ENCODE measurements at places on chromosomes 12 and 14.

GRCh38 chr12:81255456-81255855 lies 177.6 kb downstream of the ACSS3 start:
- DNase-seq, result no peak

DNA sequence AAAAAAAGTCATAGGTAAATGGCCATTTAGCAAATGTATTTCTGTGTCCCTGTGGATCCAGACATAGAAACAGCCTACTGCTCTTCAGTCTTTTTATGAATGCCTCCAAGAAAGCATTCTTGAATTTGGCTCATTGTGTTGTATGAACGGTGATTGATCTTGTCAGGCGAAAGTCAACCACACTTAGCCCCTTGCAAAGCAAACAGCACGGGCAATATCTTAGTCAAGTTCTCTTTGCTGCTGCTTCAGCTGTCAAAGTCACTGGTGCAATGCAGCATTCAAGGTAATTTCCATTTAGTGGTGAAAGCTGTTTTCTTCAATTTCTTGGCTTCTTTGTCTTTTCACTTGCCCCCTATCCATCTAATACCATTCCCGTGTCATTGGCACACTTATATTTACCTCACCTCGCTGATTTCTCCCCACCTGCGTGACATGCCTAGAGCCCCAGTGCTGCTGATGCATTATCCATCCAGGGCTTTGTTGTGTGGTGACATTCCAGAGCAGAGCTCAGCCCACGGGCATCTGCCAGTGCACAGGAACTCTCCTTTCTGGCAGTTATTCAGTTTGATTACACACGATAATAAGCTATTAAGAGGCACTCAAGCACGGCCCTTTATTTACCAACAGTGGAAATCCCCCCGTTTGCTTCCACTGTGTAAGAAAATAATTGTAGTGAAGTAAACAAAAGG lies 362.3 kb upstream of the NOVA1 start:
- no peak for DNase-seq

DNA sequence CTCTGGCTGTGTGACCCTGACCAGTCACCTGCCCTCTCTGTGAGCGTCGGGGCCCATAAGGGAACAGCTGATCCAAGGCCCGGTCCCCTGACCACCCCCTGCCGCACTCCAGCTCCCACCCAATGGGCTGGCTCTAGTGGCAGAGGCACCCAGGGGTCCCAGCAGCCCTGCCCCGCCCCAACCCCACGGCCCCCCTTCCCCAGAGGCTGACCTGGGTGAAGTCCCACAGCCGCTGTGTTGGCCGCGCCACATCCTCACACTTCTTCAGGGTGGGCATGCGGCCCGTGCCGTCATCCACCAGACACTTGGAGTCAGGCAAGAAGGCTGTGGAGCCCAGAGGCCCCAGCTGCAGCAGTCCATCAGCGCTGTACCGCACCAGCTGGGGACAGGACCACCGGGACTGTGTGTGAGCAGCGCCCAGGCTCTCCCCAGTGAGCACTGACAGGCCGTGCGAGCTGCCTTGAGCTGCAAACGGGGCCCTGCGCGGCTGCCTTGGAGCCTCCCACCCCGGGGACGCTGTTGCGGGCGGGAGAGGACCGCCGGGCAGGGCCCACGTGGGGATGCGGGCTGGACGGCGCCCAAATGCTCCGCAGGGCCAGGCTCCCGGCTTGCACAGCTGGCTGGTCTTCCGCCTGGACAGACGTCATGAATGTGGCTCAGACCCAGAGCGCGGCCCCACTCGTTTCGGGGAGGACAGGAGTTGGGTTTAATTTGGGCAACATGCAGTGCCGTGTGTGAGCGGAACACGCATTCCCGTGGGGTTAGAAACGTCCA lies 53.5 kb downstream of the NOC4L start:
- no peak for DNase-seq

DNA sequence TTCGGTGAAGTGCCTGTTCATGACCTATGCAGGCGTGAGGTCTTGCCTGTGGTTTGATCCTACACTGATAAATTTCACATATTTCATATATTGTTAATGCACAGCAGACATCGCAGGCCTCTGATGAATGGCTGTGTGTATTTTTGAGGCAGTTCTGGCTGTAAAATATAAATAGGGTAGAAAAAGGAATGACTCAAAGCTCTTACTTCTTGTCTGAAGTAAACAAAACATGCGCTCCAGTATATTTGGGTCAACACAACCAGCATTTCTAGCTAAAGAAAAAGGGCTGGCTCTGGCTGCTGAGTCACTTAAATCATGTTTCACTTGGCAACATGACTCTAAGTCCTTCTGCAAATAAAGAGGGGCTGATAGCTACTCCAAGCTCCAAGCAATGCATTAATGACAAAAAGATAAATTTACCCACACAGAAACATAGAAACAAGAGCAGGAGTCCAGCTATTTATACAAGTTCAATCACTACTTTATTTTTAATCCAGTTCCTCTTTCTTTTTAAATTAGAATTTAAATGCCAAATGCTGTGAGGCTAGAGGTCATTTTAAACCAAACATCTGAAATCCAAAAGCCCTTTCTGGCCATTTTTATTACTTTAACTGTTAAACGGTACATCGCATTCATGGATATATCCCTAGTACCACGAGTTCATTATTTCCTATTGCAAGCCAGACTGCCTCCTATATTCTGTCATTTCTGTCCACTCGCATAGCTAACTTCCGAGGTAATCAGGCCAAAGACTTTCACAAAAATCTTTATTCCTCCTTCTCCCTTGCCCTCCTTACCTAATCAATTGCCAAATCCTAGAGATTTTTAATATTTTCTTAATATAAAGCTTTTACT lies 54.3 kb upstream of the TMCC3 start:
- peak; percentile 6 for DNase-seq

DNA sequence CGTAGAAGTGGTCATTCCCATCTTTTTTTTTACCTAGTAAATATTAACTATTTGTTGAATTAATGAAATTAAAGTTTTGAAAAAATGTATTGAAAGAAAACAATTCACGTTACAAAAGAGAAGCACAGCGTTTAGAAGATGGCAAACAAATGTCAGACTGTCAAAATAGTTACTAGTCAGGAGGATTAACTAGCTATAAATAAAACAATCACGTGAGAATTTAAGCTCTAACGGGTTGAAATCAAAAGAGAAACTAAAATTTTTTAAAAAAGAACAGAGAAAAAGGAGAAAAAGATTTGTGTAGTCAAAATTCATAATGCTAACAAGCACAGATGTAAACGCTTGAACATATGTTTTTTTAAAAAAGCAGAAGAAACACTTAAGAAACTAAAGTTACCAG lies 26.4 kb downstream of the DDHD1 start:
- DNase-seq, result no peak

DNA sequence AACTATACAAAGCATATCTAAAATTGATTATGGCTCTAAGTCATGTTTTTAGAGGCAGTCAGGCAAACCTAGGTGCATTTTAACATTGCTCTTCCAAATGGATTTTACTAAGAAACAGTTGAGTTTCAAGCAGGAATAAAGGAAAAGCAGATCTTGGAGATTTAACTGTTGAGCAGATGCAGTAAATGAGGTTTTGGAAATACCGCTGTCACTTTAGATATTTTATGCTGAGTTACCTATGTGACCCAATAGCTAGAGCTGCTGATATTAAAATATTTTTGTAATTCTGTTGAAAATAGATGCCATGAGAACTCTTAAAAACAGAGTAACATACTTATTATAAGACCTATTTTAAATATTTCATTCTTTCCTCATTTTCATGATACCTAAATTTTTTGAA lies 181.4 kb downstream of the SYT1 start:
- no peak for DNase-seq

GRCh38 chr12:63319936-63320633 lies 169.1 kb upstream of the AVPR1A start:
- DNase-seq, result no peak

DNA sequence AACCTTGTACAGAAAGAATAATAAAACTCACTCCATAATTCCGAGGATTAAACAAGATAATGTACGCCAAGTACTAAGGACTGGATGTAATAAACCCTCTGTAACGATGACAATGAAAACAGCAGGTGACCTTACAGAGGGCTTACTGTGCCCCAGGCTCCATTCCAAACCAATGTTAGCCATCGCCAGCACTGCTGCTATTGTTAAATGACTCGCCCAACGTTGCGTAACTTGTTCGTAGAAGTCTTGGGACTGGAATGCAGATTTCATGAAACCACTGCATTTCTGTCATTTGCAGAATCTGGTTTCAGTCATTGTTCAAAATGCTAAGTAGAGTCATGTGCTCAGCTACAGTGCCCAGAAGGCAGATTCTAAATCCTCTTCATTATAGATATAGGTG lies 728 bp upstream of the STON2 start:
- peak; percentile 30 for DNase-seq

- no peak for DNase-seq
Observed at GRCh38 chr14:31037709-31038221, 11.6 kb upstream of the STRN3 start.

- DNase-seq, result peak; percentile 85
Observed at GRCh38 chr12:63844391-63845341, at the start of gene SRGAP1. Gene SRGAP1 (plus strand): TSS chr12:63844700. CDS start chr12:63844817, 117 bp downstream.

DNA sequence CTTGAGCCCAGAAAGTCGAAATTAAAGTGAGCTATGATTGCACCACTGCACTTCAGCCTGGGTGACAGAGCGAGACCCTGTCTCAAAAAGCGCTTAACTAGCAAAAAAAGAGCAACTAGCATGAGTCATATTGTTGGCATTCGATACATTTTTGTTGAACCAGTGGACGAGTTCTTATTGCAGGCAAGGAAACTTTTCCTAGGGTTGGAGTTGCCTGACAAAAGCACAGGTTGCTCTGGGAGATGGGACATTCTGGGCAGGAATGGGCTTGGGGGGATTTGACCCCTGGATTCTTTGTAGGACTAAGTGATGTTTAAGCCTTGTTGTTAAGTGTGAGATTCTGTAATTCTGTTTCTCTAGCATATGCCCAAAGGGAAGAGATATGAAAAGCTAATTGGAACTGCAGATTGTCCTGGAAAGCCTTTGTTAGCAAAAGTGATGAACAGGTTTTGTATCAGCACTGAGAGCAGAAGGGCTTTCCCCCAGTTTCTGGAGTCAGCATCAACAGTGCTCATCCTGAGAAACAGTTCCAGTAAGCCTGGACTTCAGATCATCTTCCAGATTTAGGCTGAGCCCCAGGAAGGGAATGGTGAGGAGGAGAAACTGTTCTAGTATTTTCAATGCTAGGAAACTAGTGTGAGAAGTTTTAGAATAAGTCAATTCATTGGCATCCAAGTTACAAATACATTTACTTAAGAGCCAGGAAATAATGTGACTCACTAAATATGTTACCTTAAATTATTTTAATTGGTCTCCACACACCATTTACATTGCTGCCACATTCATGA lies 123.1 kb downstream of the SRGAP1 start:
- DNase-seq, result no peak

- DNase-seq, result peak; percentile 78
Observed at GRCh38 chr14:88013750-88014349, 8.9 kb downstream of the GPR65 start.

- DNase-seq, result peak; percentile 11
Observed at GRCh38 chr12:74539765-74540526, 2.3 kb downstream of the ATXN7L3B start.

DNA sequence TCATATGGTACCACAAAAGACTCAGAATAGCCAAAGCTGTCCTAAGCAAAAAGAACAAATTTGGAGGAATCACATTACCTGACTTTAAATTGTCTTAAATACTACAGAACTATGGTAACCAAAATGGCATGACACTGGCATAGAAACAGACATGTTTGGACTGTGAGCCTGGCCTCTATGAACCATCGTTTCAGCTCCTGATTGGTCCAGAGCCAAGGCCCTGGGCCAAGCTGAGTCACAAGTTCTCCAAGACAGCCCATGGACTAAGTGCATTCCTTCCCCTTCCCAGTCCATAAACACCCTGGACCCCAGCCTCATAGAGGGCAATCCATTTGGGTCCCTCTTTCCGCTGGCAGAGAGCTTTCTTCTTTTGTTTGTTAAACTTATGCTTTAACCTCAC lies 12.1 kb upstream of the PRR4 start:
- no peak for DNase-seq

Data from small intestine (tissue), 16 donors.